Astrocyte of the cerebellum (primary cell): ENCODE measurements at places on chromosomes 6 and 20.

DNA sequence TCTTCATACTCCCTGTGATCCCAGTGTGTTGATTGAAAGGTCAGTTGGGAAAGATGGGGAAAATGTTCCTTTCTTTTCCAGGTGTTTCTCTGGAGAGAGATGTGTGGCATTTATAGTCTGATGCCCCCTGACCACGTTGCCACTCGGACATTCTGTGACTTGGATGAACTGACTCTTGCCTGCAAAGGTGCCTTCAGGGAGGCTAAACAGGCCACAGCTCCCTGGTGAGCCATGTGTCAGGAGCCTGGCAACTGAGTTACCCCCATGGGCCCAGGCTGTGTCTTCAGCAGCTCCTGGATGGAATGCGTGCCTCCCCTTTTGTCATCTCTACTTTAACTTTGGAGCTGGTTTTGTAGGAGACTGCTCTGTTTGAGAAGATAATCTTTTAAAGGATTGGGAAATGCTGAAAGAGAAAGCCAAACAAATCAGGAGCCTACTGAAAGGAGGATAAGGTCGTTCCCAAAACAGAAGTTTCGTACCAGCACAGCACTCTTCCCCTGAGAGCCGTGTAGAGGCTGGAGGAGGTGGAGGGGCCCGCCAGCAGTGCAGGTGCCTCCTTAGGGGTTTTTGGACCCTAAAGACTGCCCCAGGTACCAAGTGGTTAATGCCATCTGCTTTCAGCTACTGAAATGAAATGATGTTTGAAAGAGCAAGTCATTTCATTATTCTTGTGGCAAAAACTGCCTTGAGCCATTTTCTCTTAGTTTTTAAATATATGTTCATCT is 322.8 kb downstream of the ZFAND3 start:
- DNase-seq, result no peak

- no peak for DNase-seq
Measured at GRCh38 chr20:60630609-60631008, 621.5 kb upstream of the CDH4 start.

- no peak for DNase-seq
Measured at GRCh38 chr6:27213544-27214125, 33.9 kb upstream of the PRSS16 start.

DNA sequence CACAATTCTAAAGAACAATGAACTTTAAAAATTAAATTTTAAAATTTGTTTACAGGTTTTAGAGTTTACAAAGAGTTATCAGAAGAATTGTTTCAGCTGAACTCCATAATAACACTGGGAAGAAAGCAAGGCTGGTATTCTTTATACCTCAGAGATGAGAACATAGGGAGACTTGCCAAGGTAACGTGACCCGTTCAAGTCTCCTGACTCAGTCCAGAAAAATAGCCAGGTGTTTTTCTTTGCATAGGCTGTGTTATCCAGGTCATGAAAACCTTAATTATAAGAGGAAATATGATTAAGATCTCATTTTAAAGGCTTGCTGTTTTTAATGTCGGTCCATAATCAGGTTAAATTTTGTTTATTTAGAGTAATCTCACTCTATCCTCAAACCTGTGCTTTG is 8.5 kb upstream of the C6orf141 start:
- no peak for DNase-seq

DNA sequence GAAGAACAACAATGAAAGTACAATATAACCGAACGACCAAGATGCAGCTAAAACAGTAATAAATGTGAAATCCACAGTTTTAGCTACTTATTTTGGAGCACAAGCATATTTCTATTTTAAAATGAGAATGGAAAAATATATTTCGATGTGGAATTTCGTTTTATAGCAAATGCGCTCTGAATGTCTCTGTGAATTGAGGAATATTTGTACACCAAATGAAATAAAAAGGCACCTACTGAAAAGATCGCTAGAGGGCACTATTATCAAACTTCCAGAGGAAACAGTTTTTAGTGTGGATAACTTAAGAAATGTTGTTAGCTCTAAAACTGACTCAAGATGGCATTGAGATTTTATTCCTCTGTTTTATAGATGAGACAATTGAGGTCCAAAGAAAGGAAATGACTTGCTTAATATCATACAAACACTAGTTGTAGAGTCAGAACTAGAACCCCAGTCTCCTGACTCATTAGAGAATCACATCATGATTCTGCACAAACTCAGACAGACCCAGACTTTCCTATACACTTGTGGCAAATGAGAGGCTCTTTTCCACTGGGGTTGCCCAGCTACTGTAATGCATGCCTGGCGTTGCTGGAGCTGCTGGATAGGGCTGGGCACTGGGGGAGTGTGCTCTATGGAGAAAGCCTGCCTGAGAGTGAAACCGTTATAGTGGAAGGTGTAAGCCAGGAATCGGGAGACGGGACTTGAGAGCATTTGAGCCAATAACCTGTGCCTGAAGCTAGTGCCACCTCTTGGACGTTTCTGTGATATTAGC is 51.9 kb downstream of the GCLC start:
- DNase-seq, result peak; percentile 41

- DNase-seq, result no peak
Measured at GRCh38 chr6:84183430-84183829, 44.0 kb downstream of the CEP162 start.

- no peak for DNase-seq
Measured at GRCh38 chr20:41769592-41770018, 151.4 kb upstream of the CHD6 start.

DNA sequence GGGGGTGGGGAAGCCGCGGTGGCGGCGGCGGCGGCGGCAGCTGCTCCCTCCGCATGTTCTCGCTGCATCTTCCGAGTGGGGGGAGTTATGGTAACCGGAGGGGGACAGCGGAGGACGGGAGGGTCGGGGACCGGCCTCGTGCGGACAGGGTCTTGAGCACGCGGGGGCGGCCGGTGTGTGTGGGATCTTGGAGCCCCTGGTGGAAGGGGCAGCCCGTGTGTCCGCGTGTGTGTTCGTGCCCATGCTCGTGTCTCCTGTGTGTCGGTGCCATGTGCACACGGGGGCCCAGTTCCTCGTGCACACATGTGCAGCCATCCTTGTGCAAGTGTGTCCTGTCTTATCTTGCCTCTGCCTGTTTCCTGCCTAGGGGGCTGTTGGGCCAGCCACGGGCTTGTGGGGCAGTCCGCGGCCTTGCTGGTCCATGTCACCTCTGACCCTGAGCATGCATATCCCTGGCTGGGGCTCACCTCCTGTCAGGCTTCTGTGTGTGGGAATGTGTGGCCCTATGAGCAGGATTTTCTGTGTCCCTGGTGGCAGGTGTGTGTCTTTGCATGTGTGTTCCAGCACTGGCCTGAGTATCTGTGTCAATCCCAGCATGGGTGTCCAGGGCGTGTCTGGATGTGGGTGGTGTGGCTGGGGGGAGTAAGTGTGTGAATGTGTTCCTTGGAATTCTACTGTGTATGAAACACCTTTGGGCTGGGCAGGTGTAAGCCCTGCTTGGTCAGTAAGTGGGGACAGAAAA is 8.5 kb downstream of the SYNGAP1 start:
- no peak for DNase-seq

DNA sequence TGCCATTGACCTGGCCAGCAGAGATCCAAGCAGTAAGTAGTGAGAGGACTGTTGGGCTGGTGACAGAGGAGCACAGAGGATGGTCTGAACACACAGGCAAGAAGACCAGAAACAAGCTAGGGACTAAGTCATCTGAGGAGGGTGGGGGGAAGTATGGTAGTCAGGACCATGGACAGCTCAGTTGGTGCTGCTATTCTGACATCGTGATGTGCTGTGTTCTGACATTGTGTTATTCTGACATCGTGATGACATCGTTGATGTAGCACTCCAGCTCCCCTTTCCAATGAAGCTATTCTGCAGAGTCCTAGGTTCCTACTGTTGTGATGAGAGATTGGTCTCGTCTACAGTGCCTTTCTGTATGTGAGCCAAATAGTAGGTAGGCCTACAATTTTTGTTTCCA is 28.7 kb downstream of the CFAP206 start:
- peak; percentile 60 for DNase-seq

DNA sequence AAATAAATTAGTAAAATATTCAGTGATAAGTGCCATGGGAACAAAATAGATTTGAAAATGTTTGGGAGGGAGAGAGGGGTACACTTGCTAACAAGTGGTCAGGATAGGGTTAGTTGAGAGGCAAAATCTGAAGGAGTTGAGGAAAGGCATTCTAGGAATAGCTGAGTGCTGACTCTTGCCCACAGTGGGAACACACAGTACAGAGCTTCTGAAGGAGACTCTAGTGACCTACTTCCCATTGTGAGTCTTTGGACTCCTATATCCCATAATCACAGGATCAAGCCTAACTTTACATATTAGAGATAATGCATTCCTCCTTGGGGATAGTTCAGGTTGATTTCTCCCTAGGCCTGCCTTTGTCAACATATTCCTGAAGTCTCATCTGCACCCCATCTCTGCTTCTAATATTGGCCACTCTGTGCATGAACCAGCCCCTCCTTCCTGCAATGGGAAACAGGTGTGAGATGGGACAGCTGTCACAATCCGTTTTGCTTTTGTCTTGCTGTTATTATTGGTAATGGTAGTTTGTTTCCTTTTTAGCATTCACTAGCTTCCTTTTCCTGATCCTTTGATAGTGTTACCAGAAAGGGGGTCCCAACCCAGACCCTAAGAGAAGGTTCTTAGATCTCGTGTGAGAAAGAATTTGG is 2.6 kb upstream of the TRIM38 start:
- no peak for DNase-seq

- DNase-seq, result no peak
Measured at GRCh38 chr6:24891004-24891403, 44.8 kb downstream of the RIPOR2 start.

- no peak for DNase-seq
Measured at GRCh38 chr6:28897369-28897745, 26.4 kb downstream of the TRIM27 start.

- peak; percentile 76 for DNase-seq
Measured at GRCh38 chr6:3438190-3439167, 18.4 kb downstream of the SLC22A23 start.

DNA sequence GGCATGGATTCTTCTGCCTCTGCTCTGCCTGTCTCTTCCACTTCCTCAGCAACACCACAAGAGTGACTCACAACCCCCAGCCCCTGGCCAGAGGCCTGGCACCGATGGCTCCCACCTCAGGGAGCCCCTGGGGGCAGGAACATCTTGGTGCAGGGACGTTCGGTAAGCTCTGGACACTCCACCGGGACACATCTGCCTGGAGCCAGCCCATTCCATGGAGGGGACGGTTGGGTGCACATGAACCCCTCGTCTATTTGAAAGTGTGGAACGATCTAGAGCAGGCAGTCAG is 246.5 kb downstream of the ERMARD start:
- no peak for DNase-seq

DNA sequence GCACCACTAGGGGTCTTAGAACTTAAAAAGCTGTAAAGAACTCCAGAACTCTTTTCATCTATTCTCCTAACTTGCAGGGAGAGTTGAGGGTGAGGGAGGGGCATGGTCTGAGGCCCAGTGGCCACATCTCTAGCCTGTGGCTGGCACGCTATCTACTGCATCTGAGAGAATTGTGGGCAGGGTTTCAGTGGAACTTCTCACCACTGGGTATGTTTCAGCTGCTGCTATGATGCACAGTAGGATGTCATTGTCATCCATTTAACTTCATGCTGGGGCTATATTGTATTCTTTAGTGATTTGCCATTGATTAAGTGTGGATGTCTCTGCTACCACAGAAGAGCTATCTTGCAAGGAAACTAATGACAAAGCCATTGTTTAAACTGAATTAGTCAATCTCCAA is 4.5 kb downstream of the TMEM14A start:
- DNase-seq, result no peak

DNA sequence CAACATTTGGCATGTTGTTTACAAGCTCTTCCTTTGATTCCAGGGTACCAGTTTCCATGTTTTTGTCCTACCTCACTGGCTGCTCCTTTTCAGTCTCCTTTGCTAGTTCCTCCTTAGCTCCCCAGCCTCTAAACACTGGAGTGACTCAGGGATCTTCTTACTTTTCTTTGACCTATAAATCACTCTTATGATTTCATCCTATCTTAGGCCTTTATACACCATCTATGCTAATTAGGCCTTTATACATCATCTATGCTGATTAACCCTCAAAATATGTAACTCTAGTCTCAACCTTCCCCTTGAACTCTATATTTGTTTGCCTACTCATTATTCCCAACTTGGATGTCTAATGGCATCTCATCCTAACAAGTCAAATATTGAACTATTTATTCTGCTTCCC is 9.5 kb downstream of the TMEM30A start:
- DNase-seq, result peak; percentile 19

DNA sequence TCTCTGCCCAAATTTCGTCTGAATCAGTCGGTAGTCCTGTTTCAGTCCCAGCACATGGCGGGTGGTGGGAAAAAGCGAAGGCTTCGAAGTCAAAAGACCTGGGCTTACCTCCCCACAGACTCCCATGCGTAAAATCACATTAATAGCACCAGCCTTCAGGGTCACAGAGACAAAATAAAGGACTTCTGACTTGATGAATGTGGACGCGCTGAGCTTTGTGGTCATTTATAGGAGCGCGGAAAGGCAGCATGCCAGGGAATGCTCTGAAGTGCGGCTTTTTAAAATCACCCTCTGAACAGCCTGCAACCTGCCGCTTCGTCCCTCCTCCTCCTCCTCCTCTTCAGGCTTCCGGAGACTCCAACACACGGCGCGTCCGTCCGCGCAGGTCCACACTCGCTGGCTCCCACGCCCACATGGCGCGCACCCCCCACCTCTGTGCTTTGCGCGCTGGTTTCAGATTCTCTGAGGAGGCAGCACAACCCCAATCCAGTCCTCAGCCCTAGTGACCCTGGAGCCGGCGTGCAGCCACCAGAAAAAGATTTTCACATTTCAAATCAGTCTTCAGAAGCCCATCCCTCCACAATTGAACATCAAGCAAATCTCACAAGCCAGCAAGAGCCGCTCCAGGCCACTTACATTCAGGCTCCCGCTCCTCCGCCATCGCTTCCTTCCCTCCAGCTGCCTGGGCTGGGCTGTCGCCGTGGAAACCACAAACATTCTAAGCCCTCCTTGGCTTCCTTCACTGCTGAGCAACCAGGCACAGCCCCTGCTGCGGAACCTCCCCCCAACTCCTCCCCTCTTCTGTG is at the start of gene C6orf118:
Gene C6orf118 (minus strand): TSS at position 680 of the 806 bp plus-strand sequence. CDS start 19 bp downstream, at position 661.
- peak; percentile 75 for DNase-seq

DNA sequence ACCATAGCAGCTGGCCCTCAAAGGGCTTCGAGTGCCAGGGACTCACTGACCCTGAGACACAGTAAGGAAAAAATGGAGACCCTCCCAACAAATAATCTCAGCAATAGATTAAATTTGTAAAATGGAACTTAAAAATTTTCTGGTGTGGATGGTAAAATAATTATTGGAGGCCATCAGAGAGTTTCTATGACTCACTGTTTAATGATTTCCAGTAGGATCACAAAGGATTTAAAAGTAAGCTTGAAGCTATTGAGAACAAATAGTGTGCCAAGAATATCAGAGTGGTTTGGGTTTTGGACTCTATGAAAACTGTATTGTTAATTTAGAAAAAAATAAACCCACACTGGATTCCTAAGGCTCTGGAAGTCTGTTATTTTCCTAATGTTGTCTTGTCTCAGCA is 115.2 kb upstream of the AKIRIN2 start:
- peak; percentile 67 for DNase-seq

GRCh38 chr6:96716221-96716620 is 121.1 kb downstream of the GPR63 start:
- DNase-seq, result no peak
